ENCODE measurements at places on chromosomes 1 and 21.

GRCh38 chr1:153572569-153573015 lies 6.9 kb upstream of the S100A2 start:
- no peak for DNase-seq

DNA sequence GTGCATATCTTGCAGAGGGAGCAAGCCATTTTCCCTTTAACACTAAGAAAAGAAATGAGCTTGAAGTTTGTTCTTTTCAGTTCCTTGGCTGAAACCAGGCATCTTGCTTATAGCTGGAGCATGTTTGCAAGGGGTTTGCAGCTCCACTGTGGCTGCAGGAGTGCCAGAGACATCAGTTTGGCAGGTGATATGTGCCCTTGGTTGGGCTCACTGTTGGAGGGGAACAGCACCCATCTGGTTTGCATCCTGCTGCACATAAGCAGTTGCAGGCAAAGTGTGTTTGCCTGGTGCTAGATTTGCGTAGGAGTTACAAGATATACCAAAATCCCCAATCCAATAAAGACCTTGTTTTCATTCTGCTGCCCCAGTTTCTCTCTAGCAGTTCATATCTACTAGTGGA lies 47.8 kb upstream of the IKBKE start:
- no peak for DNase-seq

DNA sequence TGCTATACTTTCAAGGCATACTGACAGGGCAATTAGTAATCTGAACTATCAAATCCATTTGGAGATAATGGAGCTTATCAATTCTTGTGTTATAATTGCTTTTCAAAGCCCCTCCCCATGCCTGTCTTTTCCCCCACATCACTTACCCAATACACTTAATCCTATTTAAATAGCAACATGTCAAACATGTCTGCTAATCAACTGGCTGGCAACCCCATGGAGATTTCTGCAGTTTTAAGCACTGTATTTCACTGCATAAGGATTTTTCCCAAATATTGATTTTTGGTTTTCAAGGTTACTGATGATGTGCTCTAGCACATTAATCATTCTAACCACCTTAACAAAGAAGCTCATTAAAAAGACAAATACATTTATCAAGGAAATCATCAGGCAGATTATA lies 800.3 kb downstream of the PLA2G4A start:
- no peak for DNase-seq

DNA sequence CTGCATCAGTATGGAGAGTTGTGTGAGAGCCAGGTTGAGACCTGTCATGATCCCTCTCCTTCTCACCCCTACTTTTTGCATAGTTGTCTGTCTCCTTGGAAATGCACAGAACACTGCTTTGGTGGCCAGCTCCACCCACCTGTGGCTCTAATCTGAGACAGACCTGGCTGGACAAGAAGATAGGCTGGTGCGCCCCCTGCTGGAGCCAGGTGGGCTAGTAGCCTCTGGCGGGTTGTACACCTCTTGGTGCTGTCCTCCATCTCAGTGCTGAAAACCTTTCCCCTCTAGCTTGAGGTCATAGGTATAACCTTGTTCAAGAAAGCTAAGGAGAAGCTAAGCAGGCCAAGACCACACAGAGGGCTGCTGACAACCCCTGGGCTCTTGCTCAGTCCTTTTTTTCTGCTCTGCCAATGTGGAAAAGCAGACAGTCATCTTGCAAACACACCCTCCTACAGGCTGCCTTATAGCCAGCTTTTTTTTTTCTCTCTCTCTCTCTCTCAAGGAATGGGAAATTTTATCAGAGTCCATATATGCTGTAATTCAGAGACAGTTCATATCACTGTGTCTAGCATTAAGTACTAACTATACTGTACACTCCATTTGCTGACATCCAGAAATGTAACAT lies 58.8 kb upstream of the SPATA6 start:
- DNase-seq = no peak

DNA sequence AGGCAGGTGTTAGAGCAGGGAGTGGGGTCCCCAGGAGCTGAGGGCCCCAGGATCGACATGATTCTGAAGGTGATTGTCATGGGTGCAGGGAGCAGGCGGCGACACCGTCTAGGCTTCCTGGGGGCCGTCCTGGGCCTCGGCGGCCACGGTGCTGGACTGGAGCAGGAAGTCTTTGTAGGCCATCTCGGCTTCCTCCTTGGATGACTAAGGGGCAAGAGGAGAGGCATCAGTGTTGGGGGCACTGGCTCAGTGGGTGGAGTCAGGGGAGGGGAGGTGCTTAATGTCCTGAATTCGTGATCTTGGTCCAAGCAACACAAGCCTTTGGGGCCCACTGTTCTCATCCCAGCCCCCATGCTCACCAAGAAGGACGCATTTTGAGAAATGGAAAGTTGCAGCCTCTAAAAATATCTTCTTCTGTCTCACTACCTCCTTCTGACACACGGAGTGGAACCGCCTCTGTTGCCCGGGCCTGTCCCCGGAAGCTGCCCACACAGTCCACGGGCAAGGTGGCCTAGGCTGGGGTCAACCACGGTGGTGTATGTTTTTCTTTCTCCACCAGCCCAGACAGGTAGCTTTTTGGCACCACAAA lies 8.6 kb upstream of the FCMR start:
- no peak for DNase-seq

DNA sequence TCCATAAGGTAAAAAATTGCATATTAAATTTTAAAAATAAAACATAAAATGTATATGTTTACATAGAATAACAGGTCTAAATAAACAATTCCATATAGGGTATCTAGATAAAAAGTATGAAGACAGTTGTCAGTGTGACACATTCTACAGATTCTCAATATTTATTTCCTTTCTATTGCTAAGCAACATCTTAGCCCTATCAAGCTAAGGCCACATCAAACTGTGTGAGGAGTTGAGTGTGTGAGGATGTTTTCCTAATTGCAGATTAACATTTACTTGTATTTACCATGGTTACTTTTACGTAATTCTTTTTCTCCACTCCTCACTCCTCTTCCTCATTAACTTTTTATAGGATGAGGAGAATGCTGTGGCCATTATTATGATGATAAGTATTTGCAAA lies 41.9 kb upstream of the MCOLN3 start:
- DNase-seq = no peak

GRCh38 chr1:62900566-62900965 lies 116.6 kb downstream of the ATG4C start:
- DNase-seq = no peak

- DNase-seq = peak; percentile 74
Measured at GRCh38 chr1:33367485-33368405, 46.8 kb upstream of the A3GALT2 start.

- DNase-seq = no peak
Measured at GRCh38 chr1:236051242-236051791, 13.6 kb downstream of the NID1 start.

- peak; percentile 98 for DNase-seq
Measured at GRCh38 chr1:26233903-26234643, at the start of gene CEP85. CEP85 (plus strand) TSS chr1:26234200; CDS start chr1:26239784, 5,584 bp downstream.

DNA sequence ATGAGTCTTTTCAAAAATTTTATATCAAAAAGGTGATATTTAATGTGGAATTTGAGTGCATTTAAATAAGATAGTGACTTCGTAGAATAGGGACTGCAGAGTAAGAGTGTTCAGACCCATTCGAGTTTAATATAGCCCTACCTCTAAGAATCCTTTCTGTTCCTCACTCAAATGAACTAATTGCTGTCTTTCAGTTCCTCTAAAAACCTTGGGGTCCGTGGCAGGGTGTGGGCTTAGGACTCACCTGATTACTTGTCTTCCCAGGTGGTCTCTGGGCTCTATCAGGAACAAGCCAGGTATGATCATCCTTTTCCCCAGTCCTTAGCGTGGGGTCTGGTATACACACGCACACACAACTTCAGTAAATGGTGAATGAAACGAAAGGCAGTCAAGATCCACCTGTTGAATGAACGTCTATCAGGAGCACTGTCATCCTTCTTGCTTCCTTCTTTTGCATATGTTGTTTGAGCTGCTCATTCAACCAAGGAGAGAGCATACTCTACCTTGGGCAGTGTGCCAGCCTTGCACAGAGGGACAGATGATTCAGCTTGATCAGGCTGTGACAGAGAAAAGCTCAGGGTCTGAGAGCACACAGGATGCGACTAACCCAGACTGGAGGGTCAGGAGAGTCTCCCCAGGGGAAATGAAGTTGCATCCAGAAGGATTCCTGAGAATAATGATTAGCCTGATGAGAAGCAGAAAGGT lies 1.2 kb upstream of the RNF11 start:
- DNase-seq = peak; percentile 14

DNA sequence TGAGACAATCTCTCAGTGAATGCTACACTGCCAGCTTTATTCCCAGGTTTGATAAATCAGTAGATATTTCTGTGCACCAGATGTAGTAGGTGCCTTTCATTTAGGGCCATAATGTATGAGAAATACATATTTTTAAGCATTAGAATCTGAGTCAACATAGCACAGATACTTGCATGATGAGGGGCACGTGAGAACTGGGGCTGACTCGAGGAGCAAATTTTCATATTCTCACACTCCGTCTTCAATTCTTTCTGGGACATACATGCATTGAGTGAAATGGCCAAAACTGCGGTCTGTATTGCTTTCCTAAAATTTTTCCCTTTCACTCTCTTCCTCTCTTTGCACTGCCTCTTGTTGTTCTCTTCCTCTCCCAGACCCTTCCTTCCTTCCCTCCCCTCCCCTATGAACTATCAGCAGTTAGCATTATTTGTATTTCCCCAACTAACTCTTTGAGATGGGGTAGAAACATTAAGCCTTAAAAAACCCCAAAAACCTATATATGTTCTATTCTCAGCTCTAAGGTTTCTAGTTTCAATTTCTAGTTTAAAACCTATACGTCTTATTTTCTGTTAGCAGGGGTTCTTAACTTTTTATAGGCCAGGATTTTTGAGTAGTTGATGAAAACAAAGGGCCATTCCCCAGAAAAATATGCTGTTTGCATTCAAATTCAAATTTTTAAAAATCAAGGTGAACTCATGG lies 289.1 kb downstream of the PTBP2 start:
- DNase-seq = no peak

- no peak for DNase-seq
Measured at GRCh38 chr1:177600936-177601335, 368.9 kb downstream of the SEC16B start.

GRCh38 chr21:31583498-31583897 lies 76.0 kb upstream of the SOD1 start:
- no peak for DNase-seq

- DNase-seq = no peak
Measured at GRCh38 chr1:149848340-149849110, 50.8 kb upstream of the BOLA1 start.

DNA sequence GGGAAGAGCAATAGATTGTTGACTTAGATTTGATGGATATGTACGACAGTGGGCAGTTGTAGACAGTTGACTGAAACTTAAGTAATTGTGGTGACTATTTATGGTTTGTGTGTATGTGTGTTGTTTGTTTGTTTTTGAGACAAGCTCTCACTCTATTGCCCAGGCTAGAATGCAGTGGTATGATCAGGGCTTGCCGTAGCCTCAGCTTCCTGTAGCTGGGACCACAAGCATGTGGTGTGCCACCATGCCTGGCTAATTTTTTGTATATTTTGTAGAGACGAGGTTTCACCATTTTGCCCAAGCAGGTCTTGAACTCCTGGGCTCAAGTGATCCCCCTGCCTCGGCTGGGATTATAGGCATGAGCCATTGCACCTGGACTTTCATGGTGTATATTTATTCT lies 9.8 kb downstream of the SDHC start:
- DNase-seq = no peak

DNA sequence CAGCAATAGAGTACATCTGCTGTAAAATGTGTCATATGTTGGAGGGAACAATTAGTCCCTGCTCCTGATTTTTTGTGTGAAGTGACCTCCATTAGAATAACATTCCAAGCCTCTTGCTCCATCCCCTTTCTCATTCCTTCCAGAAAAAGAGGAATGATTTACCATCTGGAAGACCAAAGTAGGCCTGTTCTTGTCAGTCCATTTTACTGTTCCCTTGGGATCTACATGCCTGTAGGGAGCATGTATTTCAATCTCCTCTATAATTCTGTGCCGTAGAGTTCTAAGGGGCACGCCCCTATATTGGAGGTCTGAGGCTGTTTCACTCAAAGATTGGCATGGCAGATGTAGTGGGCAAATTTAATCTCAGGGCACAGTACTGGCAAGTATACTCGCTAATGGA lies 48.8 kb upstream of the MAN1A2 start:
- no peak for DNase-seq

GRCh38 chr1:97507863-97508262 lies 413.0 kb downstream of the DPYD start:
- DNase-seq = no peak

- DNase-seq = no peak
Measured at GRCh38 chr1:42075179-42075578, 78.0 kb upstream of the GUCA2B start.

DNA sequence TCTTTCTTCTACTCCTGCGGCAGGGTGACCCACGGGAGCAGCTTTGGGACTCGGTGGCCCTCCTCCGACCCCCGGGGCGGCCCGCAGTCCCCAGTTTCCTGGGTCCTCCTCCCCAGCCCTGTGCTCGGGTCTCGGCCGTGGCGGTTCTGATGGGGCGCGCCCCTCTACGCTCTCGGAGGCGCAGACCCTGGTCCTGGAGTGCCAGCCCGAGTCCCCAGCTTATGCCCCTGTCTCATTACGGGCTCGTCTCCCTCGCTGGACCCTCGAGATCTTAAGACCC lies 430 bp downstream of the BTG2 start:
- DNase-seq = no peak

- no peak for DNase-seq
Measured at GRCh38 chr21:36706951-36707762, 8.2 kb downstream of the SIM2 start.

DNA sequence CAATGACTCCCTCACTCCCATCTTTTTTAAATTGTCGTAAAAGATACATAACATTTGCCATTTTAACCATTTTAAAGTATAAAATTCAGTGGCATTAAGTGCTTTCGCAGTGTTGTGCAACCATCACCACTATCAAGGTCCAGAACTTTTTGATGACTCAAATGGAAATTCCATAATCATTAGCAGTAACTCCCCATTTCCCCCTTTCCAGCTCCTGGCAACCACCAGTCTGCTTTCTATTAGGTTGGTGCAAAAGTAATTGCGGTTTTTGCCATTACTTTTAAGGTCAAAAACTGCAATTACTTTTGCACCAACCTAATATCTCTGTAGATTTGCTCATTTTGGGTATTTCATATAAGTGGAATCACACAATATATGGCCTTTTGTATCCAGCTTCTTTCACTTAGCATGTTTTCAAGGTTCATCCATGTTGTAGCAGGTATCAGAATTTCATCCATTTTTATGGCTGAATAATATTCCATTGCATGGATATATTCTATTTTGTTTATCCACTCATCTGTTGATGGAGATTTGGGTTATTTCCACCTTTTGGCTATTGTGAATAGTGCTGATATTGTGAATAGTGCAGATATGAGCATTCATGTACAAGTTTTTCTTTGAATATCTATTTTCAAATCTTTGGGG lies 159.7 kb downstream of the HIVEP3 start:
- DNase-seq = no peak

DNA sequence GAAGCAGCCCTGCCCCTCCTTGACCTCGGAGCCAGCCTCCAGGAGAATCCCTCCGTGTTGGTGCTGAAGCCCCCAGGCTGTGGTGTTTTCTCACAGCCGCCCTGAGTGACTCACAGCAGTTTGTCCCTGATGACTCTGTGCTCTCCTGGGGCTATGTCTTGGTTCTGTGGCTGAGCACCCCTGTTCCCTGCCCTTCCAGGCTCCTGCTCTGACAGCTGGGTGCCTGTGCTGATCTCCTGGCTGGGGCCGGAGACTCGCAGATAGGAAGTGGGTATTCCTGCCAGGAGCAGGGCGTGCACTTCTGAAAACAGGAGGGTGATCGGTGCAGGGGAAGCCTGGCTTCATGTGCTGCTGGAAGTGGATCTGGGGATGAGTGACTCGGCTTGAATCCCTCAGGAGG lies 34.5 kb downstream of the POFUT2 start:
- no peak for DNase-seq
